Uterus (tissue), 4 donors: ENCODE measurements at places on chromosomes 12 and 14.
A peak's percentile ranks its signal among the peaks of the same experiment; 100 is the strongest.

GRCh38 chr14:49896966-49897365, 4.1 kb downstream of the ARF6 start:
- DNase-seq = no peak

- DNase-seq = no peak
These were observed 9.8 kb downstream of the BCL11B start for GRCh38 chr14:99261912-99262787.

DNA sequence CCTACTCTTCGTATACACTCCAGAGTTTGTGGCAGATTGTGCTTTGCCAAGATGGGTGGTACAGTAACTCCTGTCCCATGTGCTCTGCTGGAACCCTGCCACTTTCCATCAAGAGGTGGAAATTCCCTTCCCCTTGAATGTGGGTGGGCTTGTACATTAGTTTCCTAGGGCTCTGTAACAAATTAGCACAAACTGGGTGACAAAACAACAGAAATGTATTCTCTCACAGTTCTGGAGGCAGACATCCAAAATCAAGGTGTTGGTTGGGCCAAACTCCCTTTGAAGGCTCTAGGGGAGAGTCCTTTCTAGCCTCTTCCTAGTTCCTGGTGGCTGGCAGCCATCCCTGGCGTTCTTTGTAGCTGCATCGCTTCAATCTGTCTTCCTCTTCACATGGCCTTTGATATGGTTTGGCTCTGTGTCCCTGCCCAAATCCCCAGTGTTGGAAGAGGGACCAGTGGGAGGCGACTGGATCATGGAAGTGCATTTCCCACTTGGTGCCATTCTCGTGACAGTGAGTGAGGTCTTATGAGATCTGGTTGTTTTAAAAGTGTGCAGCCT, 117.5 kb downstream of the VRK1 start:
- no peak for DNase-seq

DNA sequence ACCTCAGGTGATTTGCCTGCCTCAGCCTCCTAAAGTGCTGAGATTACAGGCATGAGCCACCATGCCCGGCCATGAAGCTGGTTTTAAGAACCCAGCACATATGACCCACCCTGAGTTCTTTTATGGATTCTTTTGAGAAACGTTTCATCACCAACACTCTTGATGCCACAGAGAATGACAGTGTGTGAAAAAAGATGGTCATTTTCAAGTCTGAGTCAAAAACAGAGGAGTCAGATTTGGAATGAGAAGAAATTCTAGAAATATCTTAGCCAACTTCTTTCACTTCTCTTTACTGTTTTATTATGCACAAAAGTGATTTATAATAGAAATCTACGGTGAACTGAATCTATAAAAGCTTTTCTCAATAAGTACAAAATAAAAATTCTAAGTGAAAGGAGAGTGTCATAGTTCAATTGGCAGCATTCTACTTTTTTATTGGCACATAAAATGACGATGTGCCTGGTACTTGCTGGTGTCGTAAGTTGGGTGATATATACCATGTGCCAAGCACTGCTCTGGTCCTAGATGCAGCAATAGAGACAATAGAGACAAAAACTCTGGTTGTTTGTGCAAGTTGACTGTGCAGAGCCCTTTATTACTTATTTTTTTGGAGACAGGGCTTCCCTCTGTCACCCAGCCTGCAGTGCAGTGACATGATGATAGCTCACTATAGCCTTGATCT, 33.9 kb downstream of the CCDC177 start:
- DNase-seq = no peak

DNA sequence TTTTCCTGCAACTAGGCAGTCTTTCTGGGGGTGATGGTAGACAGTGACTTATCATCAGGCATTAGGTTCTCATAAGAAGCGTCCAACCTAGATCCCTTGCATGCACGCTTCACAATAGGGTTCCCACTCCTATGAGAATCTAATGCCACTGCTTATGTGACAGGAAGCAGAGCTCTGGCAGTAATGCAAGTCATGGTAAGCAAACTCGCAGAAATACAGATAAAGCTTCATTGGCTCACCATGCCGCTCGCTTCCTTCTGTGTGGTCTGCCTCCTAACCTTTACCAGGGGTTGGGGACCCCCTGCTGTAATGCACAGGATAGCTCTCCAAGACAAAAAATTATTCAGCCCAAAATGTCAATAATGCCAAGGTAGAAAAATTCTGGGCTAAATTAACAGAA, 864.2 kb downstream of the TRHDE start:
- DNase-seq = no peak

DNA sequence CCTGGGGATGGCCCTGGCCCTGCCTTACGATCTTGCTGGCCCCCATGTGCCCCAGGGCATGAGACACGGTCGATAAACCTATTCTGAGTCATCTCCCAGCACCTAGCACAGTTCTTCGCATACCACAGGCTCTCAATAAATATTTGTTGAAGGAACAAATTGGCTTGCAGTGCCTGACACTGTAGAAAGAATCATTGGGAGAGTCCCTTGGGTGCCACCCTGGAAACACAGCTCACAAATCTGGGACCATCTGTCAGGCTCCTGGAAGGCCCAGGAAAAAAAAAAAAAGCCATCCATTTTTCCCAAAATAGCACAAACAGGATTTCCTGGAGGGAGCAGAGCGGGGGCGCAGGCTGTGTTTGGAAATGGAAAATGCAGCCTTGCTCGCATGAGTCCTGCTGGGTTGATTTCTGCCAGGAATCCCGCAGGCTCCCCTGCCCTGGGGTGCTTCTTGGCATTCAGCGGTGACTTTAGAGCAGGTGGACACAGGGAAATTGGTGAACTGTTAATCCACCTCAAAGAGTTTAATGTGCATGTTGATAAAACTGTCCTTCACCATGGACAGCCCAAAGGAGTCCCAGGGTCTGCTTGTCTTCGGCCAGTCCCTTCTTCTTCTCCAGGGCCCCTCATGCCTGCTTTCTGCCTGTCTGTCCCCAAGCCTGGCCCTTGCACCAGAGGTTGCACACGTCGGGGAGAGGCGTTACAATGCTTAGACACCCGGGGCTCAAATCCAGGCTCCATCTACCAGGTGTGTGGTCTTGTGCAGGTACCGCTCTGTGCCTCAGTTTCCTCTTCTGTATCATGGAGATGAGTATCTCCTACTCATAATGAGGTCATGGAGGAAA, 106.1 kb upstream of the RFLNA start:
- no peak for DNase-seq

DNA sequence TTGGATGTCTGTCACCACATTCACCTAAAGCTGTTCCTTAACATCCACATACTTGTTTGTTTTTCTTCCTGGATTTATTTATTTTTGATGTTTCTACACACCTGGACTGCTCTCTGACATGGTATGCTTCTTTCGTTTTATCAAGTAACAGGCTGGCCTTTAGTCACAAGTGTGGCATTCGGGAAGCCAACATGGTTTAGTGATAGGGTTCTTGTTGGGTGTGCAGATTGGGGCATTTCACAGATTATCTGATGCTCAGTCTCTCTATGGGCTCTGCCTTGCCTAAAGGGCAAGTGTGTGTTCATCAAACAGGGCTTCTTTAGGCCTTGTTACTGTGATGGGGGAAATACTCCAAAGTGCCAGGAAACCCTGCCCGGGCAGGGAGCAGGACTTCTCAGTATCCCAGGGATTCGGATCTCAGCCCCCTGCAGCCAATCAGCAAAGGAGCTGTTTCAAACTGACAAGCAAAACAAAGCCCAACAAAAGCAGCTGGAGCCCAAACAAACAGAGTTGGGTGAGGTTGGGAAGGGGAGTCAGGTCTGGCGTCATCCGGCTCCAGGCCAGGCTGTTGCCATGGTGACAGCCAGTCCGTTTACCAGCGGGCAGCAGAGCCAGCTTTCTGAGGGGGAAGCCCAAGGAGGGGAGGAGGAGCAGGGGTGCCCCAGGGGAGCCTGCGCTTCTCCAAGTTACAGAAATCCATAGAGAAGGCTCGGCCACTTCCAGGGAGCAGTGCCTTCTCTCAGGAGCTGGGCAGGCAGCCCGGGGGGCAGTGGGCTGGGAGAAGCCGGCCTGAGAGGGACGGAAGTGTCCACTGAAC, 31.9 kb downstream of the FOS start:
- DNase-seq = peak; percentile 91

- peak; percentile 58 for DNase-seq
These were observed 41.2 kb downstream of the BEGAIN start for GRCh38 chr14:100546051-100546443.
